ENCODE measurements at places on chromosomes 13 and 19.
A peak's percentile ranks its signal among the peaks of the same experiment; 100 is the strongest.

DNA sequence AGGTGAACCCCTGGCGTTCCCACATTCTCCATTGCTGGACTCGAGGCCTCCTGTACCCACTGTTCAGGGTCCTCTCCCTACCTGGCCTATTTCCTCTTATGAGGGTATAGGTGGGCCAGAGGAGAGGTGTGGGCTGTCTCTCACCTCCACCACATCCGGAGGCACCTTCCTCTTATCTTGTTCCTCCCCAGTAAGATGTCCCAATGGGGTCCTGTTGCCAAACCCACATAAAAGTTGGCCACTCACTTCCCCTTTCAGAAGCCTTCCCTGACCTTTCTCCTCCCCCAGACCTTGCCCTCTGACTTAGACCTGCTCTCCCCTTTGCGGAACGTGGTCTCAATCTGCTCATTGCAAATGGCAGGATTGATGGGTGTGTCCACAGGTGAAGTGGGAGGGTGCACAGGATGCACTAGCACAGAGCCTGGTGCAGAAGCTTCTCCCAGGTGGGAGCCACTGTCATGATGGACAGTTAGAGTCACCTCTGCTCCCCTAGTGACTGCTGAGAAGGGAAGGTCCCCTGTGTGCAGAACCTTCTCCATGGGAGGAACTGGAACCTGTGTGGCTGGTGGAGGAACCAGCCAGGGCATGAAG is 1.3 kb downstream of the CYP4F3 start:
- DNase-seq, result no peak

DNA sequence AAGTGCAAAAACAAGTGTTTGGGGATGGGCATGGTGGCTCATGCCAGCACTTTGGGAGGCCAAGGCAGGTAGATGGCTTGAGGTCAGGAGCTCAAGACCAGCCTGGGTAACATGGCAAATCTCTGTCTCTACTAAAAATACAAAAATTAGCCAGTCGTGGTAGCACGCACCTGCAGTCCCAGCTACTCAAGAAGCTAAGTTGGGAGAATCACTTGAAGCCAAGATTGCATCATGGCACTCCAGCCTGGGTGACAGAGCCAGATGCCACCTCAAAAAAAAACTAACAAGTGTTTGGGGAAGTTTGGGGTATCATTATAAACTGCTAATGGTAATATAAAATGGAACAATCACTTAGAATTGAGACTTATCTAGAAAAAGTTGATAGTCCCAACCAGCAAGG is 24.6 kb downstream of the XPO4 start:
- DNase-seq, result no peak

- DNase-seq, result no peak
These were observed 14.7 kb upstream of the USP12 start for GRCh38 chr13:27186295-27186694.

- no peak for DNase-seq
These were observed 36.1 kb upstream of the EIF3G start for GRCh38 chr19:10155839-10156238.

GRCh38 chr19:31961667-31962066 is 383.7 kb upstream of the ZNF507 start:
- no peak for DNase-seq

DNA sequence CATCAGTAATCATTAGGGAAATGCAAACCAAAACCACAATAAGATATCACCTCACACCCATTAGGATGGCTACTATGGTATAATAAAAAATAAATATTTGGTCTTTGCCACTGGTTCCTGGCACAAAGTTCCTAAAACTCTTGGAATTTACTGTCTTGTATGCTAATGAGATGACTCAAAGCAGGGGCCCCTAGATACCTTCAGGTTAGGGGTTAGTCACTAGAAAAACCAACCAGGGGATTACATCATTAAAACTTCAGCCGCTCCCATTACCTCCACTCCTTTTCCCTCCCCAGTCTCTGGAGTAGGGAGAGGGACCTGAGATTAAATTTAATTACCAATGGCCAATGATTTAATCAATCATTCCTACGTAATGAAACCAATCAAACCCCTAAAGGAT is 49.6 kb downstream of the THSD1 start:
- peak; percentile 66 for DNase-seq

DNA sequence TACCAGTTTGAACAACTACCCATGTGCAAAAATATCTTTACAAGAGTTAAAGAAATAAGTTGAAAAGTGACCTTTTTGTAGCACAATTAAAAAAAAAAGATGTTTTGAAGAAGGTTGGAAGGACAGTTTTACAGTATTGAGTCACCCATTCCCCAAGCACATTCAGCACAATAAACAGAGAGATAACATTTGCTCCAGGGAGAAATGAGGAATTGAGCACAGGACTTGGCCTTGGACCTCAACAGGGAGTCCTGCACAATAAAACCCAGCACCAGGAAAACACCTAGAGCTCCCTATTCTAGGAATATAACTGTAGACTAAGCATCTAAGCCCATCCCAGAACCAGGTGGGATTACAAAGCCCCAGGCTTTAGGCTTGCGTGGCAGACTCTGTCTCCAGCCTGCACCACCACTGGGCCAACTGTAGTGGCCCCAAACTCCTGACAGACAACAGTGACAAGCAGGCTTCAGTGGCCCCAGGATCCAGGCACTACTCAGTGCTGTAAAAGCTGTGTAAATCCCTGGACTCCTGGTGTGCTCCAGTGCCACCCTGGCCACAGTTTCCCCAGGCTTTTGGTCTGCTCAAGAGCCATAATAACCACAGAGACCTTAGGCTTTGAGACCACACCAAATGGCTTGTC is 857.2 kb downstream of the SLITRK1 start:
- no peak for DNase-seq

DNA sequence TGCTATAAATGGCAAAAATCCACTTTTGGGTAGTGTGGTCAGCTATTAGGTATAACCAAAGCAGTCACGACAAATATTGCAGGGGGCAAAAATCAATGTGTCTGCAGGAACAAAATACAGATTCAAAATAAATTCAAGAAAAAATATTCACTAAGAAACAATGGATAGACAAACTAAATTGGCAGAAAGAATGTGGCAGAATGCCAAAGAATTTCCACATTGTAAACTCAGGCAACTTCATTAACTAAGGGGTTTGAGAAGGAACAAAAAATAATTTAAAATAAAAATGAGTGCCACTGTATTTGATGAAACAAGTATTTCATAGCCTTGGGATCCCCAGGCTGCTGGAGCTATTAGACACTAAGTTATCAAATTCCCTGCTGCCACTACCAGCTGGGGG is 193.1 kb downstream of the VWA8 start:
- DNase-seq, result no peak

GRCh38 chr19:18520848-18521691 is 800 bp downstream of the ELL start:
- no peak for DNase-seq

DNA sequence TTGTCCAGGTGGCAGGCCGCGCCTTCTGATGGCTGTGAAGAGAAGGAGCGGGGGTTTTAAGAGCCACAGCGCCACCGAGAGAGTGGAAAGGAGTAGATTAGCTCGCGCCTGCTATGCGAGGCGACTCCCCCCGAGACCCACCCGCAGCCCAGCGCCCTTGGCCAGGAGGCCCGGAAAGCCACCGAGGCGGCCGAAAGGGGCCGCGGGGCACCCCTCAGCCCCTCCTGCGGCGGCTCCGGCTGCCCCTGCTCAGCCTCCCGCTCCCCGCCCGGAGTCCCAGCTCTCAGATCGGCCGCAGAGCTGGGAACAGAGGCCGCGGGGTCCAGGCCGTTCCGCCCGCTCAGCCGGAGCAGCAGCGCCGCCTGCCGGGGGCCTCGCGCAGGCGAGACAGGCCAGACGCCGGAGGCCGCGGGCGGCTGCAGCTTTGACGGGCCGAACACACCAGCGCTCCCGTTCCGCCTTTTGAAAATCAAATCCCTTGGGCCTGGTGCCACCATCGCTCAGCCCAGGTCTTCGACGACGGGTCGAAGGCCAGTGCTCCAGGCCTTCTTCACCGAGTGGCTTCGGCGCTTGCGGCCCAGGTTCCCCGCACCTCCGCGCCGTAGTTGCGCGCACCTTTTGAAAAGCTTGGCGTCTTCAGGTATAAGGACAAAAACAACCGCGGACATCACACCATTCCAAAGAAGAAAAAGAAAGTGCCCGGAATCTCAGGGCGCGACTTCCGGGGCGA is 15.3 kb downstream of the CDX2 start:
- DNase-seq, result peak; percentile 49

GRCh38 chr19:7582446-7582845 is 13.2 kb upstream of the CAMSAP3 start:
- no peak for DNase-seq

DNA sequence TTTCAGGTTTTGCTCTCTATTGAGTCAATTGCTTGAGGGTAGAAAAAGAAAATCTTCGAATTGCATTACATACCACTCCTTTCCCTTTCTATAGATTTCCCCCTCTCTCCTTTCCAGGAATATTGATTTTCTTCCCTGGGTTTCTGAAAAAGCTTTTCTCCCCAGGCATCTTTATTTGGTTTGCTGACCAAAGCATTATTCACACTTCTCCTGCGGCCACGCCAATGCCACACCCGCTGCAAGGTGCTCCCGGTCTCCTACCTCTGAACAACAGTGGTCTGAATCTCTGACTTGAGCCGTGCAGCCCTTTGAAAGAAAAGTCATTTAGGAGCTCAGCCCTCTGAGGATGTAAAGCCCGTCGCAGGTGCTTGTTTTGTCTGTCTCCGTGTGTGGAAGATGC is 350.9 kb upstream of the TMTC4 start:
- no peak for DNase-seq

GRCh38 chr13:43977911-43978310 is 98.2 kb downstream of the LACC1 start:
- no peak for DNase-seq

- DNase-seq, result no peak
These were observed 9.4 kb upstream of the USPL1 start for GRCh38 chr13:30608364-30608763.

GRCh38 chr19:18397242-18398202 is at the start of gene LRRC25:
Gene LRRC25, minus strand, starts transcription at chr19:18397622. Its CDS starts 659 bp downstream, at chr19:18396963.
- no peak for DNase-seq

DNA sequence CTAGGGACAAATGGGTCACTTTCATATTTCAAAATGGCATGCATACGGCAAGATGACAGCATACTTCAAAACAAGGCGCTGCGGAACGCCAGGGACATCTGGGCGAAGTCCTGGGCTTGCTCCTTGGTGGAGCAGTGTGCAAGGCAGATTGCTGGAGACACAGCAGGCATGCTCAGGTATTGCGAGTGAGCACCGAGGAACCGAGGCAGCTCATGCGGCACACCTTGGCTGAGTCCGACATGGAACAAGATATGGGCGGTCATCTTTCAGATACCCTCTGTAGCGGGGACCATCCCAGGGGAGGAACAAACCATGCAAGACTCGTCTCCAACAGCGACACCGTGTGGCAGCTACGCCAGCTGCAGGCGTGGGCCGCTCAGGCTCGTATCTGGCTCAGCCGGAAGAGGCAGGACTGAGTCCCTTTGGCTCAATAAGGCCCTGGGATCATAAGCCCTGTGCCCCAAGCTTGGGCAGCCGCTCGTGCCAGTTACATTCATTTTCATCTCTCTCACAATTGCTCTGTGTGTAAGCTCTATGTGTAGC is 112.4 kb downstream of the NUFIP1 start:
- DNase-seq, result no peak

- peak; percentile 69 for DNase-seq
These were observed 14.7 kb downstream of the TLE5 start for GRCh38 chr19:3047496-3048189.

DNA sequence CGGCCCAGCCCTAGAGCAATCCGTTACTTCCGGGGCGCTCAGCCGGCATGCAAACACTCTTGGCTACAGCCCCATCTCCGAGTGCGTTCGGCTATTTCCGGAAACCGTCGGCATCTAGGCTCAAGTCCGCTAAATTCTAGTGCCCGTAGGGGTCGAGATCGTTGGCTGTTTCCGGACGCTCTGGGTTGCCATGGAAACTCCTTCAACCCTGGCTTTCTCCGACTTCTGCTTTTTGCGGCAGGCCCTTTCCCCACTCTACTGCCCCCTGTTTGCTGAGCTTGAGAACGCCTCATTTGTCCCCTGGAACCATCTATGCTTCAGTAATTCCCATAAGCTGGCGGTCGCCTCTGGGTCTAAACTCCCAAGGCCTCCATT is 534 bp upstream of the PIK3R2 start:
- DNase-seq, result peak; percentile 98

DNA sequence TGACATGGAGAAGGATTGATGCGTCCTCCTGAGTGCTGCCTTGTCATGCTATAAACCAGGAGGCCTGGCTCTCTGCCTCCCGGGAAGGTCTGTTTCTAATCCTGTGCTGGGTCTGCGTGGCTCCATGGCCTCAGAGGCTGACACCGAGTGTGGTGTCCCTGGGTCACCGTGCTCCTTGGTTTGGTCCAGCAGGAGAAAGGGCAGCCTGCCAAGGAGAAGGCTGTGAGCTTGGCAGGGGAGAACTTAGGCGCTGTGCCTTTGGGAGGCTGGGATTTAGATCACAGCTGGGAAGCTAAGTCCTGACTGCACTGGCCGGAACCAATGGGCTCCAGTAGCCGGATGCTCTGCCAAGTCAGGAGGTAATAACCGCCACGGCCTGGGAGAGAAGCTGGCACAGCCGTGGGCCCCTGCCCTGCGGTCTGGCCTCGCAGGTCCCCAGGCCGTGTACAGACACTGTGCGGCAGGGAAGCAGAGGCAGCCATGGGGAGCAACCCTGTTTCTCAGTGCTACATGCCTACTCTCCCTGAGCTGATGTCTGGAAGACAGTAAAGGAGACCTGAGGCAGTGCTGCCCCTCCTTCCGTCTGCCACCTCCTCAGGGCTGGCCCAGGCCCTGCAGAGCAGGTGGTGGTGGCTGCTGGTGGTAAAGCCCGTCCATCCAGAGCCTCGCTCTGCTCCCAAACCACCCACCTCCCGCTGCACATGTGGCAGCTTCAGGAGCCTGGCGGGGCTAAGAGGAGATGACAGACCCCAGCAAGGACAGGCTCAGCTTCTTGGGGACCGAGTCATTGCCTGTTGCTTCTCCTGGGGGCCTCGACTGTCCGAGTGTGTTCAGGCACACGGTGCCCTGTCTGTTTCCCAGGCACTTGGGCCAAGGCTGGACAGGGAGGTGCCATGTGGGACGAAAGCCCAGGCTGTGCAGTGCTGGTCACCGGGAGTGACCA is 44.9 kb downstream of the C13orf46 start:
- peak; percentile 73 for DNase-seq
